ENCODE measurements at places on chromosomes 12 and 14.

GRCh38 chr12:124852911-124853427 is 10.7 kb downstream of the SCARB1 start:
- no peak for DNase-seq

DNA sequence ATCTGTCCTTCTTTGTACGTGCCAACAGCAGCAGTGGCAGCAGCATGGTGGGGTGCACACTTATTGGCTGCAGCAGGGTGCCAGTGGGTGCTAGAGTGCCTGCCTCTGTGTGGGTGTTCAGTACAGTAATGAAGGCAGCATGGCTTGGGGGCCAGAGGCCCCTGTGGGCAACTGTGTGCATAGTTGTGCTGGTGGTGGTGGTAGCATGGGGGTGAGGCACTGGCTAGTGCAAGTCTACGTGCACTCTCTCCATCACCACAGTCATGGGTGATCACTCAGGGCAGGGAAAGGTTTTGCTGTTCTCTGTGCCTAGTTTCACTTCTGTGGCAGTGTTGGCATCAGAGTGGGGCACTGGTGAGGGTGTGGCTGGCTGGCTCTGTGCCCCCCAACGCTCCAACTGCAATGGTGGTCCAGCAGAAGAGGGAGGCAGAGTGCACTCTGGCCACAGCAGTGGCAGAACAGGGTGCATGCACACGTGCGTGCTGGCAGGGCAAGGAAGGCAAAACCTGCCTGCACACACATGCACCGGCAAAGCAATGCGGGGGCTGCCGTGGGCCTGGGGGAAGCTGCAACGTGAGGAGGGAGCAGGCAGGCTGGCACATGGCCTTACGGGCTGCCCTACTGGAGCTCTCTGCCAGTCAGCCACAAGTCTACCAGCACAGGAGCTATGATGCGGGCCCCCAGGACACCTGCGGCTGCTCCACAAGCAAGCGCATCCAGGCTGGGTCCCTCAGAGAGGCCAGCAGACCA is 60.1 kb downstream of the CRACR2A start:
- DNase-seq, result no peak

DNA sequence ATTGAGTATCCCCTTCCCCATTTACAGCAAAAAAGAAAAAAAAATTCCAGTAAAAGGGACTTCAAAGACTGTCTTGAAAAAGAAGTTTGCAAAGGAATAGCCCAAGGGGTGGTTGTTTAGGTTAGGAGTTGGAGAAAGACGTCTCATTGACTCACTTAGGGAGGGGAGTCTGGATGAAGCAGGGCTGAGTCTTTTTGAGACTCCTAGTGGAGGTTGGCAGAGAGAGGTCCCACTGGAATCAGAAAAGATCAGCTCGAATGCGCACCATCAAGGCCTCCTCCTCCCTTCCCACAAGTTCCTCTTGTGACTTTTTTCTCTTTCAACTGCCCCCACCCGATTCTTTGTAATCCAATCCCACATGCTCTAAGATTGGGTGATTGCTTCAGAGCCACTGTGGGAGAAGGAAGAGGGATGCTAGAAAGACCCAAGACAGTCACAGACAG is 1.9 kb downstream of the ARHGEF40 start:
- DNase-seq, result no peak

DNA sequence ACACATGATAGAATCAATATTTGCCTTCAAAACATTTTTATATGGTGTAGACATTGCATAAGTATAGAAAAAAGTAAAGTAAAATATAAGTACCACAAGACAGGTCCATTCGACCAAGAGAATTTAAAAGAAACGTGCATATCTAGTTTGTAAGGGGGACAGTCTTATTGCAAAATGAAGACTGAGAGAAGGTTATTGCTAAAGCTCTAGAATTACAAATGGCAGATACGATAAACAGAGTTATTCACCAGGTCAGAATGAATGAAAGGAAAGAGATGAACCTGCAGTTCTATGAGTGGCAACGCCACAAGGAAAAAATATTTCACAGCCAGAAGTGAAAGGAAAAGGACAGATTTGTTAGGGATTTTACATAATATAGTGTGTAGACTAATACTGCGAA is 224.8 kb downstream of the PTPRO start:
- DNase-seq, result no peak

DNA sequence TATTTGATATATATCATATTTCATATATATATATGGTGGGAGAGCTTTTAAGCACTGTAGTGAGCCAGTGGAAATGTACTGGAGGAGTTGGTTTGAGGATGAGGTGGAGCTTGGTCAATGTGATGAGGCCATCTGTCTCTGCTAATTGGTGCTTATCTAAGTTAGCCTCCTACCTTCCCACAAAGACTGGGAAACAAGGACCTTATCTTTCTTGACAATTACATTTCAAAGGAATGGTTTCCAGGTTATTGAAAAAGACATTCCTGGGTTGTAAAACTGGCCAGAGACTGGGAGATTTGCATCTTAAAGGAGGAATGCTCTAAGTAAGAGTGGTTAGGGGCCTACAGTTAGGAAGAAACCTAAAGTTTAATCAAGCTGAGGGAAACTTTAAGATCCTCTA is 212.8 kb upstream of the SYT1 start:
- DNase-seq, result no peak

DNA sequence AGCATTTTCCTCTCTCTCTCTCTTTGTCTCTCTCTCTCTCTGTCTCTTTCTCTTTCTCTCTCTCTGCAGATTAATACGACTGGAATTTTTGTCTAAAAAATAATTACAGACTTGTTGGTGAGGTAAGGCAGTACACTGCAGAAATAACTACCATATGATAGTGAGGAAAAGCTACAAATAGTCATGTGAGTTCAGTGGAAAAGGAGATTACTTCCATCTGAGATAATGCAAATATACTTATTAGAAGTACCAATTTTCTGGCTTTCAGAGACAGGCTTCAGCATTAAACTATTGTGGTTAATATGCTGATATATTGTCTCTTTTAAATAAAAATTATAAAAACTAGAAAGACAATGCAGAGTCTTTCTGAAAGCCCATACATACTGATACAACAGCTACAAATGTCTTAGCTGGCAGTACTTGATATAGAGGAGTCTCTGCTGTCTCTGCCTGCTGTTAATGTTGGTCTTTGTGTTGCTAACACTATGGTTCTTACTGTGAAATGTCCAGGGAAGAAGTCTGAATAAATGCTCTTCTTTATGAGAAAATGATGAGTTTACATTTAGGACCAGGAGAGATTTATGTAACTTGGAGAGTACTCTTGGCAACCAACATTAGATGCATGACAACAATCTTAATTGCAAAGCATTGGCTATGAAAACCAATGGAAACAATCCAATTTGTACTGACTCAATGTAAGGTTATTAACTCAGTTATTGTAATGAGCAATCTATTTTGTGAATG is 167.0 kb downstream of the LRFN5 start:
- no peak for DNase-seq

- DNase-seq, result no peak
Measured at GRCh38 chr12:52949413-52950331, 754 bp downstream of the KRT18 start.
